Activated T-helper 17 cell treated with anti-CD3 and anti-CD28 coated beads, Interleukin-2, amount 50 U/mL, for 72 hours (primary cell): ENCODE measurements at places on chromosomes 12 and 14. TPM values are rescaled to one million over a fixed set of nuclear protein-coding genes. Genes with fewer than 3 reads are reported as not detected.

Gene MIP
- not detected for total RNA-seq

Gene UBR7
- 37.1 TPM for total RNA-seq

GRCh38 chr12:14979468-14979867 lies 6.6 kb downstream of the PDE6H start:
- no peak for ATAC-seq

- no peak for ATAC-seq
These were observed 124.5 kb upstream of the PLXNC1 start for GRCh38 chr12:94023879-94024278.

- peak; percentile 23 for ATAC-seq
These were observed 235.5 kb downstream of the AKAP6 start for GRCh38 chr14:32564596-32564995.

GRCh38 chr12:119593578-119594398 lies at the start of gene TMEM233:
Gene TMEM233 (plus strand): TSS chr12:119593774. CDS start chr12:119593849, 75 bp downstream.
- no peak for ATAC-seq

DNA sequence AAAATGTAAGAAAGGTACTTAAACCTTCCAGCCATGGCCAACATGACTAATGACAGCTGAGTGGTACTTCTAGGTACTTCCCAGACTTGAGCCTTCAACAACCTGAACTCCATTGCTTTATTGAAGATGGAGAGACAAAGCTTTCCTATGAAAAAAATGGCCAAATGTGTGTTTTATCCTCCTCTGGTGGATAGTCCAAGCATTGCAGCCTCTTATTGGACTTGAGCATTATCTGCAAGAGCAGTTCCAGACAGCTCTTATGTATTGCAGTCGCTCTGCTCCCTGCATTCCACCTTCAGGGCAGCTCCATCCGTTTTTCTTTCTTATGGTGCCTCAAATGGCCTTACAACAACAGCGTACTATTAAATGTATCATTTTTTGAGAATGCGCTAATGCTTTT lies 588.2 kb downstream of the NRXN3 start:
- ATAC-seq, result no peak

DNA sequence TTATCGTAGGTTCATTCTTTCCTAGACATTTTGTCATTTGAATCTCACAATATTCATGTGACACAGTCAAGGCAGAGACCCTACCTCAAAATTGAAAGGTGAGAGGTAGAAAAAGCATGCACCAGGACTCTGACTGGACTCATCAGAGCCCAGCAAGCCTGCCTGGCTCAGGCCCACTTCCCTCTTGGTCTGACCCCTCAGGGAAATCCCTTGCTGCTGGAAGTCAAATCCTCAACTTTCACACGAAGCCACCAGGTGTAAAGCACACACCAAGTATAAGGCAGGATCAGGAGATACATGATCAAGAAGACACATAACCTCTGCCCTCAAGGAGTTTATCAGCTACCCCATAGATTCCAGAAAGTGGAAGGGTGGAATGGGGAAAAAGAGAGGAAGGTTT lies 18.8 kb downstream of the NIN start:
- ATAC-seq, result no peak
